ENCODE measurements at places on chromosomes 11 and 22.

- DNase-seq = no peak
Measured at GRCh38 chr11:123330948-123331347, 99.1 kb upstream of the GRAMD1B start.

GRCh38 chr11:96134602-96135001, 208.4 kb downstream of the MAML2 start:
- no peak for DNase-seq

DNA sequence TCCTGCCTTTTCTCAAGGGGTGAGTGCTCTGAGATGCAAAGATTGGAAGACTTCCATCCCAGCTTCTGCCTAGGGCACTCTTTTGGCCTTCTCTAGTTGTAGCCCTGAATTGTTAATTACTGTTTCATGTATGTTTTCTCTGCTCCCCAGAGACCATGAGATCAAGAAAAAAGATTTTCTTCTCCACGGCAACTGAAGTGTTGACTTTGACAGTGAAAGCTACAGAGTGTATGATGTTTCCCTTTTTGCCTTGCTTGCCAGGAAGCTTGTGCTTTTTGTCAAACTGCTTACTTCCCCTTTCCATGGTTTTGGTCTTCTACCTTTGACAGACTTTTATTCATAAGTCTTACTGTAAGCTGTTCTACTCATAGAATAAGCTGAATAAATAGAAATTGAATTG, 23.3 kb upstream of the EIF3D start:
- no peak for DNase-seq

- DNase-seq = no peak
Measured at GRCh38 chr11:37230865-37231264, 632.8 kb upstream of the RAG2 start.

- DNase-seq = no peak
Measured at GRCh38 chr11:30586251-30587144, at the start of gene MPPED2. Gene MPPED2 (minus strand): TSS chr11:30586353. CDS start chr11:30580373, 5,980 bp downstream.

GRCh38 chr11:99918761-99919160, 768.3 kb upstream of the ARHGAP42 start:
- no peak for DNase-seq

DNA sequence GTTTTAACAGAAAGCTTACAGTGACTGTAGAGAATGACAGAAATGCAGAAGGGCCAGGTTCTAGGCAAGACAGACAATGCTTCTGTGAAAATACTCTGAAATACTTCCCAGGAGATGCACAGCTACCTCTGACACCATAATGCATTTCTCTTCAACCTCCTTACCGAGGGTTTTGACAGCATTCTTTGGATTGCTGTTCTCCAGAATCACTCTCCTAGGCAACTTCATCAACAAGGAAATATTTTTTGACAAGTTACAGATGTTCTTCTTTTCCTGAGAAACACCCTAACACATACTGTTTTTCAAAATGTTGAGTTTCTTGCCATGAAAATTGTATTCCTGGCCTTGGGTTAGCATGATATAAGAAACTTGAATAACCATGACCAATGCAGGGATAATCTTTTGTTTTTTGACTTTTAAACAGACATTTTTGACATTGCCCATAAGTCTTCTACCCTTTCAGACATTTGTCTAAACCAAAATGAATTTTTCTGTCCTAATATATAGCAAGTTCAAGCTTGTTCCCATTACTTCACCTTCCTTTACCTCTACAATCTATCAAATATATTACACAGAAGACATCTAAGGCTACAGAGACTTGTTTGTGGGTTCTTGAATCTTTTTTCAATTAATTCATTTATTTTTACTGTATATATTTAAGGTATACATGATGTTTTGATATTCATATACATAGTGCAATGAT, 108.1 kb downstream of the CCDC34 start:
- DNase-seq = no peak

- no peak for DNase-seq
Measured at GRCh38 chr22:29251981-29252911, 15.5 kb downstream of the RHBDD3 start.

- no peak for DNase-seq
Measured at GRCh38 chr11:73585834-73586575, 11.9 kb downstream of the FAM168A start.

GRCh38 chr22:42270176-42270509, 310 bp downstream of the TCF20 start:
- peak; percentile 53 for DNase-seq

- DNase-seq = no peak
Measured at GRCh38 chr11:61667684-61668305, 12.4 kb upstream of the DAGLA start.

GRCh38 chr11:111541254-111542061, 938 bp downstream of the LAYN start:
- DNase-seq = no peak

DNA sequence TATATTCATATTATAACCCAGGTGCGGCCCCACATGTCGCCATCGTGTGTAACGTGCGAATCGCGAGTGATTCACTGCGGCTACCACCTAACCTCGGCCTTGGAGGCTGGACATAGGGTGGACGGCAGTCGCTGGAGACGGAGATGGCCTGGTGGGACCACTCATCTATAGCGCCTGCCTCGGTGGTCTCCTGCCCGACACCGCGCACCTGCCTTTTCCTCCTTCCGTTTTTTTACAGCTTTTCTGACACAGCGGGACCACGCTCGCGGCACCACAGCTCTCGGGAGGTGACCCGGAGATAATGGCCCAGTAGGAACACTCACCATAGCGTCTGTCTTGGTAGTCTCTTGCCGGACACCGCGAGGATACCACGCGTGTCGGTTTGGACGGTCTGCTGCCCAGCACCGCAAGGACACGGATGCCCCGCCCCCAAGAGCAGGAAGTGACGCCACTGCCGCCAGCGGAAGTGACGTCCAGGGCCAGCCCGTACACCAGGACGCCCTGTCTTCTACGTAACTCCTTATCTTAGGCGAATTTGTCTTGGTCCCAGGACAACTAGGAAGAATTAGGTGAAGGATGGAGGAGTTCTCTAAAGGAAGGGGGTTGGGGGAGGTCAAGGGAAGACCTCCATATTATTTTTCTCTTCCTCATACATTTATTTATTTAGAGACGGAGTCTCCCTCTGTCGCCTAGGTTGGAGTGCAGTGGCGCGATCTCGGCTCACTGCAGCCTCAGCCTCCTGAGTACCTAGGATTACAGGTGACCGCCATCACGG, 6.4 kb downstream of the SNU13 start:
- DNase-seq = peak; percentile 92

DNA sequence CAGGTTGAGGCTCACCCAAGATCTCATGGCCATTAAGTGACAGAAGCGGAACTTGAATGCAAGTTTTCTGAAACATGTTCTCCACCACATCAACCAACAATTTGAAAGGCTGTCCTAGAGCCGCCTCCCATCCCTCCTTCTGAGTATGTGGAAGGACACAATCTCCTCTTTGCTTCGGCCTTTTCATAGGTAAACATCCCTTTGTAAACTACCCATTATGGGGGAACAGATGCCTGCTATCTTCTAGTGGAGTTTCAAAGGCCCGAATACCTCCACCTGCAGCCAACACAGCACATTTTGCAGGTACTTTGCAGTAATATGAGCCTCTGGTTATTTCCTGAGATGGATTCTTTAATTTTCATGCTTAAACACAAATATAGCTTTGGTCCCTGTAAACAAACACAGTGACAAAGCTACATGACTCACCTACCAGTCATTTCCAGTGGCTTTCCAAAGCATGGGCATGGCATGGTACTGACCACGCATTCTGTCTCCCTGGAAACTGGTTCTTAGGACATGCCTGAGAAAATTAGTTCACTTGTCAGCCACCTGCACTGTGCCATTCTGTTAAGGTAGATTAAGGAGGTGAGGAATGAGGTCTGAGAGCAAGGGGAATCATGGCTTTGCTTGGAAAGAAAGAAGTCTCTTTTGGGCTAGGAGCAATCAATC, 60.2 kb downstream of the EHF start:
- no peak for DNase-seq

DNA sequence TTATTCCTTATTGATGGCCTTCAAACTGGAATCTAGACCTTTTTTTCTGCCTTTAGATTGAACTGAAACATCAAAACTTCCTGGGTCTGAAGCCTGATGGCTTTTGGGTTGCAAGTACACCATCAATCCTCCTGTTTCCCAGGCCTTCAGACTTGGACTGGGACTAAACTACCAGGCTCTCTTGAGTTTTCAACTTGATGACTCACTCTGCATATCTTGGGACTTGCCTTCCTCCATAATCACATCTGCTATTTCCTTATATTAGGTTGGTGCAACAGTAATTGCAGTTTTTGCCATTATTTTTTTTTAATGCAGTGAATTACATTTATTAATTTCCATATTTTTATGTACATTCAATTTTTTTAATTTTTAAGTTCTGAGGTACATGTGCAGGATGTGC, 7.0 kb downstream of the OR51B5 start:
- DNase-seq = no peak

DNA sequence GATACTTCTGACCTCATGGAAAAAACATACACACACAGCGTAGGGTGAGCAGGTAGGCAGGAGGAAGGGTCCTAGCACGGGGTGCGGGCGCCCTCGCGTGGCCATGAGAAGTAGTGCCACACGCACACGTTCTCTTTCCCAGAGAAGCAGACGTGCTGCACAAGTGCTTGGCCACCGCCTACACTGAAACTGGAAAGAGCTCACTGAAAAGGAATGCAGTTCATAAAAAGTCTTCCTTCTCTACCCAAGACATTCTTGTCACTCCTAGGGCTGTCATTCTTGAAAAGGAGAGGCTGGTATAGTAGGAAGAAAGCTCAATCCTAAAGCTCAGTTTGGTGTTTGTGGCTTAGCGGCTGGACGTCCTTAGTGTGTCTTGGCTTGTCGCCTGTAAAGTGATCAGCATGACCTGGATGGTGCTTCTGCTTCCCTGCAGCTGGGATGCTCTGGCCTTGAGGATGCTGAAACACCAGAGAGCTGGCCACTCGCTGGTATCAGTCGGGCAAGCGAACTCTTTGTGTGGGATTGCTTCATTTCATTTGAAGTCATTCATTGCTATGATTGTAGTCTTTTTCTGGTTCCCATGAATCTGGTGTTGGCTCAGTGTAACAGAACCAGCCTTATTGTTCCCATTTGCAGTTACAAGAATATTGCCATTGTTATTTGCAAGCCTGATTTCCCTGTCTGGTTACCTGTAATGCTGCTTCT, 303.8 kb downstream of the NTM start:
- peak; percentile 23 for DNase-seq
